ENCODE measurements at places on chromosomes 12 and 14.

DNA sequence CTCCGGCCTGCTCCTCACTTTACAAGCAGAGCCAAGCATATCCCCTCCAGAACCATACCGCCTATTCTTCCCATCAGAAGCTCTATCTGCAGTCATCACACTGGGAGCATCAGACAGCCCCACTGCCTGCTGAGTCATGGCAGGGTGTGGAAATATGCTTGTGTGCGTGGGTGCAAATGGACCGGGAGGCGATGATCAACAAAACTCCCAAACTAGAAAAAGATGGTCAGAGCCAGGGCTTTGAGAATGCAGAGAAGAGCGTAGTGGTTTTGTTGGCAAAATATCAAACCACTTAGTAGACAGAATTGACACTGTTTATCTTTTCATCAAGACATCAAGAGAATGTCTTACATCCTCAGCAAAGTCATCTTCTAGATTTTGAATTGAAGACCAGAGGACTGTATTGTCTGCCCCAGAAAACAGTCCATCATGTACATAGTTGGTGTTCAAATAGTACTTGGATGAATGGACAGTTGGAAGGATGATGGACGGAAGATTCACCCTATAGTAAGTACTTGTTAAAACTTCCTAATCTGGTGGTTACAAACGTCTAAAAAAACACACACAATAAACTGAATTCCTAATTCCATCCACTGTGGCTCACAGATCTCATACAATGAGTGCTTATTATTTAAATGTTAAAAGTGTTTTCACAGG lies 54.9 kb downstream of the VWF start:
- no peak for DNase-seq

- DNase-seq = no peak
Observed at GRCh38 chr12:65335981-65336380, 57.5 kb downstream of the MSRB3 start.

DNA sequence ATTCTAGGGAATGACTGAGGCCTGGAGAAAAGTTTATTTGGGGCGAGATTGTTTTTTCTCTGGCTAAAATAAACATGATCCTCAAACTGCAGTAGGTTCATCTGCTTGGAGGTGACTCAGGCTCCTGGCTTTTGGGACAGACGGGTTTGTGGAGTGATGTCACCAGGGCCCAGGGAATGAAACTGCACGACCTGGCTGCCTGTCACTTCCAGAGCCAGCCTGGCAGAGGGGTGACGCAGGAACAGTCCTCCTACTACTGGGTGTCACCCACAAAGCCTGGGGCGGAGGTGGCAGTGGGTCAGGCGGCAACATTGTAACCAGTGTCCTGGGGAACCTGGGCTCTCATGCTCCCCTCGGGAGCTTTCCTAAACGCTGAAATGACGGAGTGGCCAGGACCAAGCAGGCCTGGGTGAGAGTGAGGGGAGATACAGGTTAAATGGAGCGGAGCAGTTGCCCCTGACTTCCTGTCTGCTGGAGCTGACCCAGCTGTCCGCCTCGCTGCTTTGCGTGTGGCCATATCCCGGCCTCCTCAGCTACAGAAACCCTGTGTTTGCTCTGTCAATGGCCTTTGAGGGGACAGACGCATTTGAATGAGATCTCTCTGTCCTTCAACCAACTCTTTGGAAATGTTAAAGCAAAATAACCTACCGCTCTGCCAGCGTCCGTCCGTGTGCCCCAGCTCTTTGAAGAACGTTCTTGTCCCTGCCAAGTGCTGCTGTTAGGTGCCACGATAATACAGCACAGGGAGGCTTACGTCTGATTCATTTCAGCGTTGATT lies 6.5 kb downstream of the HIP1R start:
- DNase-seq = no peak

DNA sequence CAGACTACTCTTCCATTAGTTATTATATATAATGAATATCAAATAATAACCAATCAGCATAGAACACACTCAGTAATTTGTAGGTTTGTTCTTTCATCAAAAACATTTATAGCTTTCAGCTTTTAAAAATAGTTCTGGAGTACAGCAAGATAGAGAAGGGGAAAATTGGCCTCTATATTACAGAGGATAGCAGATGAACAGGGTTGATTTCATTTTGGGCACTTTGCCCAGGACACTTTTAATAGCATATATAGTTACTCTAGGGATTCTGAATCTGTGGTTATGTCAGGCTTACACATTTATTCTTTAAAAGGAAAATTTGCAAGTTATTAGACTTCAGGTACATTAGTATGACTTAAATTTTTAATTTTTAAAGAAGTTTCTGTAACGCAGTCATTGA lies 52.6 kb downstream of the IFT81 start:
- DNase-seq = peak; percentile 11

DNA sequence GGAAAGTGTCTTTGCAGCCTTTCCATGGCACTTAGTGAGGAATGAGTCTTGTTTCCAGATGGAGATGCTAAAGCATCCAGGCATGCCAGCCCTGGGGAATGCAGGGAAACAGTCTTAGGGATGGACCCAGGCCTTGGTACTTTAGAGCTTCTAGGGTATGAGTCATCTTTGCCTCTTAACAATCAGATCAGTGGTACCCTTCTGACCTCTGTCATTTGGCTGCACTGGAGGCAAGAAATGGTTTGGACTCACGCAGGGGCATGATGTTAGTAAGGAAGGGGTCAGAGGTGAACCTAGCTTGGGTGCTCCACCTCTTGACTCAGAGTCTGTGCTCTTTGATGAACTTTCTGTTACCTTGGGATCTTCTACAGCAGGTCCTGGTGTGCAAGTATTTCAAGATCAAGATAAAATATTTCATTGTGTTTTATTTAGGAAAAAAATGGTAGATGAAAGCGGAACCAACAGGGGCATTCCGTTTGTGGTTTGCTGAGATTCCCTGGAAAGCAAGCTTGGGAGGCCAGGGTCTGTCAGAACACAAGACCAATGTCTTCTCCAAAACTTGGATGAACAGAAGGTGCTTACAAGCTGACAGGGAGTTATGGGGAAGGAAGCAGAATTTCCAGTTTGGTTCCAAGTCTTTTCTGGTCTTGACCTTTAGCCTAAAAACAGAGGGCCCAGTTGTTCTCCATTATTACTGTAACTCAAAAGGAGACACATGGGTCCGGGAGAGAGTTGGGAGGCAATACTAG lies 216.2 kb downstream of the ZFP36L1 start:
- DNase-seq = no peak

GRCh38 chr14:104784846-104785707 lies 10.5 kb downstream of the AKT1 start:
- no peak for DNase-seq

- DNase-seq = no peak
Observed at GRCh38 chr12:38391007-38391406, 74.4 kb downstream of the ALG10B start.

DNA sequence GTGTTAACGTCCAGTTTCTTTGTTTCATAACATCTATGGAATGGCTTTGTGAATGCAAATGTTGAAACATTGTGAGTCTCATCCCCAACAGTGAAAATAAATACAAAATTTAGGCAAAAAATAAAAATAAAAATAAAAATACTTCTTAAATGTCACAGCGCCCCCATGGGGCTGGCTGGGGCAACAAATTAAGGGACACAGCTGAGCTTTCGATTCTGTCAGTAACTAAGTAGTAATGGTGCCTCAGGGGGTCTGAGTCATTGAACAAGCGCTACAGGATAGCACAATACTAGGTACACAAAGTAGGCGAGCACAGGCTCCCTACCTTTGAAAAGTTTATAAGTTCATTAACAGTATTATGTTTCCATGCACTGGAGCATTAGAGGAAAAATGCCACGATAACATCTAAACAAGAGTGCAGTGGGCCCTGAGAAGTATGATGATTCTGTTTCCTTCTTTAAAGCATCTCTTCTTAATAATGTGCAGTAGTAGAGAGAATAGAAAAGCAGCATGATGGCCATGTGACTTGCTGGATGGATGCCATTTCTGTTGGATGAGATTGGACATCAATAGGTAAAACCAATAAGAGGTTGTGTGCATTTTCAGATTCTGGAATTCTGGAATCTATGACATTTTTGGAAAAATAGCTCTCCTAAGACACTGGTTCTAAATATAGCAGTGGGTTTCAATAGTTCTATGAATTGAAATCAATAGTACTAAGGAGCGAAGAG lies 667.2 kb downstream of the DIO2 start:
- no peak for DNase-seq

DNA sequence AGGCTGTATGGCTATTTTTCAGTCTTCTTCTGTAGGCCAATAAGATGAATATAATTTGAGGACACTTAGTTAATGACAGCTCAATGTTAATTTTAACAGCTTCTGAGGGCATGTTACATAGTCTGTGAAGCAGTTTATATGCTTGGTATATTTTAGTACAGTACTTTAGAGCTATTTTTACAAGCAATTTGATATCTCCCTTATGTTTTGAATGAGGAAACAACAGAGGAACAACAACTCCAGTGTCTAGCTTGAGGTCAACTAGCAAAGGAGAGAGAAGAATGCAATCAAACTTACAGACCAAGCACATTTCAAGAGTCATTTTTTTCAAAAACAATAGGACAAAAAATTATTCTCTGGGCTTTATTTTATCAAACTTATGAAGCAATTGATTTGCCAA lies 469.1 kb upstream of the DCN start:
- DNase-seq = no peak

DNA sequence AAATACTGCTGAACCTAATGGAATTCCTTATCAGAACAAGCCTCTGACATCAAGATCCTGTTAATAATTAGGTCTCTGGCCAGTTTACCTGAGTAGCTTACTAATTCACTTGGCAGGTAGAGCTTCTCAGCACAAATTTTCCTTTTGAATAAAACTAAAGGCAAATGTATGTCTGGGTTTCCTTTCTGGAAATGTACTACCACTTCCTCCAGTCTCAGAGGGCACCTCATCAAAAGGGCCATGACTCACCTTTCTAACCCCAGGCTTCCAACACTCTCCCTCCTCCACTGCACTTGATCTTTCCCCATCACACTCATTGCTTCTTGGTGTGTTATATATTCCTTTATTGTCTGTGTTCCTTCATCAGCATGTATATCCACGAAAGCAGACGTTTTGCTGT lies 90.5 kb downstream of the SLC2A13 start:
- no peak for DNase-seq

DNA sequence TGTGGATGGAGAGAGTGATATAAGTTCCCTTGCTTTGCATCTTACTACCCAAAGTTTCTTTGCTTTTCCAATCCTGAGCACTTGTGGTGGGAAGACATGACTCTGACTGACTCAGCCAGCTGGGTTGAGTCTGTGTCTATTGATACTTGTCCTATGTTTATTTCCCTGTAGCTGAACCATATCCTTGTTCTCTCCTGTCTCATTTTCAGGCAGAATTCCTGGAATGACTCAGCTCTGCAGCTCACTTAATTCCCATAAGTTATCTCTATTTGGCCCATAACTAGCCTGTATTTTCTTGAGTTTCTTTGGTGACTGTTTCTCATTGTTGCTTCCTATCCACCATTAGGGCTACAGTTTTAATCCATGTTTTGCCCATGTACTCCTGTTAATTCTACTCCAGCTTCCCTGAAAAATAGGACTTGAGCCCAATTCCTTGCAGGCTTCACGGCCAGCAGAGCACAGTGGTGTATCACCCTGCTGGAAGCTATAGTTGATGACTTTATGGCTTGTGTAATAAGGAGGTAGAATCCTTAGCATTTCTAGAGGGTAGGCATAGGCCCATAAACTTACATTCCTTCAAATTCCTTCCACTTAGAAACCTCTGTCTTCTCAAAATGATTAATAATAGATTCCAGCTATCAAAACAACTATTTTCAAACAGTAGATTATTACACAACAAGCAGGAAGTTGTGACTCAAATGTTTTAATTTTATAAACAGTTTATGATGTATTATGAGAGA lies 183.1 kb downstream of the TMTC3 start:
- no peak for DNase-seq

DNA sequence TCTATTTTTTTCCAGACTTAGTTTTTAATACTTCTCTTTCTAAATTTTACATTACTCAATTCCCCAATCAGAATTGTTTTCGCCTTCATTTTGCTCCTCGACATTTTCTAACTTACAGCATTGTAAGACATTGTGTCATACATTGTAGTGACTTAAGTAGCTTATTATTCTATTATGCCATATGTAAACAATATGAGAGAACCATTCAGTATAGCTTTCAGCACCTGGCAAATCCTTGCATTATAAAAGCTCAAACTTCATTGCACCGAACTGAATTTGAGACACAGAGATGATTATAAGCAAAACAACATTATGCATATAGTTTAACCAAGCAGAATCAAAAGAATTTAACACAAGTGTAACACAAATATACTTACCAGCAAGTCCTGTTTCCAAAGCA lies 46.8 kb downstream of the EXOC5 start:
- no peak for DNase-seq

DNA sequence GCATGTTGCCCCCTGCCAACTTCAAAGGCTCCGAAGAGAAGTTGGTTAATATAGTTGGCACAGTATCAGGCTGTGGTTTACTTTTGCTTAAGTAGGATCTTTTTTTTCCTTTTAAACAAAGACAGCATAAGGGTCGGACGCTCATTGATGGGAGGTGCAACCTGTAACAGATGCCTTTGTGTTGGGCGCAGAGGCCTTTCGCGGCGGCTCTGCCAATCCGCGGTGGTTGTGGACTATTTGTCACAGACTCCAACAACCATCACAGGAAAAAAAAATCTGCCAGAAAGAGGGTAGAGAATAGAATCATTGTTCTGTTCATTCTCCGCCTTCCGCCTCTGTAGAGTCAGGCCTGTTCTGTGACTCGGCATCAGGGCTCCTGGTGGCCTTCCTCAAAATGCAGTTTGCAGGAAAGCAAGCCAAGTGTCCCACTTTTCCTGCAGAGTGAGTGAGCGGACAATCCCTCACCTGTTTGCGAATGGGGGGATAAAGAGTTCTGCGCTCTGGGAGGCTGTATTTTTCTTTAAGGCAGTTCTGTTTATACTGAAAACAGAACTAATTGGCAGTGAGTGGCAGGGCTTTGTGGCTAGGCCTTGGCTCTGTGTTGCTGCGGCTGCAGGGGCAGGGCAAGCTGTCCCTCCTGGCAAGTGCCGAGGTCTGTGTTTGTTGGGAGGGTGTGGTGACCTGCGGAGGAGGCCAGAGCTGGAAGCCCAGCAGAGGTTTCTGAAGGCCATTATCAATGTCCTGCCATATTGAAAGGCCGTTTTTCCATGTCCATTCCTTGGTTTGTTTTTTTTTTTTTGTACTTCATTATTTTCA lies 83.0 kb upstream of the PIWIL1 start:
- no peak for DNase-seq
